ENCODE measurements at places on chromosomes 5 and 9. TPM values are rescaled to one million over a fixed set of nuclear protein-coding genes. Genes with fewer than 3 reads are reported as not detected.

GRCh38 chr5:35443803-35444595 is 173.7 kb upstream of the SPEF2 start:
- DNase-seq = peak; percentile 42

DNA sequence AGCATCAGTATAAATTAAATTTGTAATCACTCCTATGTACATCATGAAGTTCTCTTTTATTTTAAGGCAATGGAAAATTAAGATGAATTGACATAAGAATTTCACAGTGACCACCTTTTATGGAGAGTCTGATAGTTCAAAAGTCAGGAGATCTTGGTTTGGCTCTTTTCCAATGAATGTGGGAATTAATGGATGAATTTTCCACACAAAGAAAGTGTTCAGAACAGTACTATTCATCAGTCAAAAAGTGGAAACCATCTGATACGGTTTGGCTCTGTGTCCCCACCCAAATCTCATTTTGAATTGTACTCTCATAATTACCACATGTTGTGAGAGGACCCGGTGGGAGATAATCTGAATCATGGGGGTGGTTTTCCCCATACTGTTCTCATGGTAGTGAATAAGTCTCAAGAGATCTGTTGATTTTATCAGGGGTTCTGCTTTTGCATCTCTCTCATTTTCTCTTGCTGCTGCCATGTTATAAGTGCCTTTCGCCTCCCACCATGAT is 24.5 kb downstream of the CCDC125 start:
- DNase-seq = no peak

GRCh38 chr5:122362361-122362760 is 50.3 kb downstream of the SNCAIP start:
- DNase-seq = no peak

DNA sequence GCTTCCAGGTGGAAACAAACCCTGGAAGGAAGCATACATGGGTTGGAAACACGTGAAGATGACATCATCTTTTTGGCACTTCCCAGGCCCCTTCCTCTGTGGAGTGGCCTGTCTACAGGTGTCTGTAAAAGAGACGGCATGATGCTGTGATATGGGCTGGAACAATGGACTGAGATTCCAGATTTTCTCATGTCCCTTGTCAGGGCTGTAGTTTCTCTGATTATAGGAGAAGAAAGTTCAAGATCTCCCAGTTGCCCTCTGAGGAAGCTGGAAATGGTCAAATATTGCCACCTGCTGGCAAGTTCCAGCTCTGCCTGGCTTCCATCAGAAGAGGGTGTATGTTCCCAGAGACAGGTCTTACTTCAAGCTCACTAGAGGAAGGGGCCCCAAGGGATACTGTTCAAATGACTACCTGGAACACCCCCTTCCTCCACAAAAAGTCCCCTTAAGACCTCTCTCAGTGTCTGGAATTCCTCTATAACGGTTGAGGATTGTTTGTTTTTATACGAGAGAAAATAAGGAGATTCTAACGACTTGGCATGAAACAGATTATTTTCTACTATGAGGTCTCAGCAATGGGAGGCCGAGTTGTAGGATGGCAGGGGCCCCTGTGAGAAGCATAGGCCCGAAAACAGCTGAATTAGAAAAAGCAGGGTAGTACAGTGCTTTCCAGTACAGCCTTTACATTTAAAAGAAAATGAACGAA is 7.3 kb upstream of the ANXA6 start:
- DNase-seq = no peak

DNA sequence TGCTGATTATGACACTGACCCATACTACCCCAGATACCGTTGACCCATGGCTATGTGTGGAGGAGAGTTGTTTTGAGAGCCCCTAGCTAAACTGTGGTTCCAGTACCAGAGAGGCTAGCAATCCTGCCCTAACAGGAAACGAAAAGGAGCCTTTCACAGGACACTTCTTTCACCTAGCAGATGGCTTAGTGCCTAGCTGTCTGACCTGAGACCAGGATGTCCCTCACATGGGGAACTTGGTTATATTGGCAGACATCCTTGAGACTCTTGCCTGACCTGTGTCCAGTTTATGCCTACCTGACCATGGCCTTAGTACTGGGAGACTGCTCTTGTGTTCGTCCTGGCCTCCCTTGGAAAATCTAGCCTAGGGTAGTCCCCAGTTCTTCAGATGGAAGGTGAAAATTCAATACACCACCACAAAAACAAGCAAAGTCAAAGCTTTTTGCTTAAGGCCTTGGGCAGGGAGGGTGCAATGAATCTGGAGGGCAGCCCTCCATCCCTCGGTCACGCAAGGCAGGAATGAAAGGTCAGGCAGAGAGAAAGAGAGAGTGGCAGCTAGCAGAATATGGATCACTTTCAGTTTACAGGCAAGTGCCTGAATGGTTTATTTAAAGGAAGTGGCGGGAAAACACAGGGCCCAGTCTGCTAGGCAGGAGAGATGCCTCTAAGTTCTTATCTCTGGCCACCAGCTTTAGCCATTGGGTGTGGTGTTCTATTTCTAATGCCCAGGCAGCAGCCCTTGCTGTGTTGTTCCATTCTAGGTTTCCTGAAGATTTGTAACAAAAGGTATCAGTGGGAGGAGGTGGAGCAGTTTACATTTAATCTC is 16.4 kb upstream of the ZNF474 start:
- no peak for DNase-seq

DNA sequence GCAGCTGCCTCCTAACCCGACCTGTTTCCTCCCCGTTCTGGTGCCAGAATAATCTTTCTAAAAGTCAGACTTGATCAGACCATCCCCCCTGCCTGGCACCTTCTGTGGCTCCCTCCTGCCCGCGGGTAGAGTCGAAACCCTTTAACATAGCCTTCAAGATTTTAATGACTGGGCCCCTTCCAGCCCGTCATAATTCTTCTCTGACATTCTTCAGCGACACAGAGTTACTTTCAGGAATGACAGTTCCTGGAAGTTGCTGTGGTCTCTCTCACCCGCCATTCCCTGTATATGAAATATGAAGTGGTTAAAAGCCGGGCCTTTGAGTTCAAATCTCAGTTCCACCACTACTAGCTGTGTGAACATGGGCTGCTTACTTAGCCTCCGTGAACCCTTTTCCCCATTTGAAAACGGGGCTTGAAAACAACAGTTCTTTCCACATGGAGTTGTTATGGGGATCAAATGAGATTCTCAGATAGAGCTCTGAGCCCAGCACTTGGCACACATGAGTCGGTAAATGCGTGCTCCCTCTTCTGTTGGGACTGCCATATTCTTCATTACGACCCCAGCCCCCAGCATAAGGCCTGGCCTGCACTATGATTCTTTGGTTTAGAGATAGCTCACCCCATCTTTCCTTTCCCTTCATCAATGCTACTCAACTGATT is 737 bp downstream of the NANS start:
- no peak for DNase-seq

DNA sequence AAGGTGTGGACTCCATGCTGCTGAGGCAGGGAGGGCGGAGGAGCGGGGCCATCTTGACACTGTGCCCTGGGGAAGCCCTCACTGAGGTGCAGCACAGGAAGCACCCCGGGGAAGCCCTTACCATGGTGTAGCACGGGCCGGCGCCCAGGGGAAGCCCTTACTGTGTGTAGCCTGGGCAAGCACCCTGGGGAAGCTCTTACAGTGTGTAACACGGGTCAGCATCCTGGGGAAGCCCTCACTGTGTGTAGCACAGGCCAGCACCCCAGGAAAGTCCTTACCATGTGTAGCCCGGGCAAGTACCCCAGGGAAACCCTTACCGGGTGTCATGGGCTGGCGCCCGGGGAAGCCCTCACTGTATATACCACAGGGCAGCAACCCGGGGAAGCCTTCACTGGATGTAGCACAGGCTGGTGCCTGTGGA is 62.6 kb upstream of the ZNF354B start:
- DNase-seq = no peak

DNA sequence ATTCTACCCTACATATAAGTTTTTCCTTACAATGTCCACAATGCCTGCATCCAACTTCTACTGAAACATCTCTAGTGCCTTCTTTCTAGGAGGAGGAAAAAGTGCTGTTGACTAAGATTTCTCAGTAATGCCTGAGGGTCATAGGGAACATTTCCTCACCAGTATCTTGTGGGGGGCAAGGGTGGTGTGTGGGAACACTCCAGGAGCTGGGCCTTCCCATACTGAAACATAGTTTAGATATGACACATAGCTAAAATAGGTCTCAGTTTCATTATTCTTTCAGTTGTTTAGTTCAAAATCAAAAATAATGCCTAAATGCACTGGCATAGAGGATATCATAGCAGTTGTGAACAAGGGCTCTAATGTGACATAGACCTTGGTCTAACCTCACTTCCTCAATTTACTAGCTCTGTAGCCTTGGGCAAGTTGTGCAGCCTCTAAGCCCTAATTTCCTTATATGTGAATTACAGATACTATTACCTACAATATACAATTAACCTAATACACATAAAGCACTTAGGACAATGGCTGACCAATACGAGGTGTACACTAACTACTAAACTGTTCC is 66.1 kb downstream of the HAPLN1 start:
- no peak for DNase-seq

GRCh38 chr9:124297551-124297901 is 39.8 kb downstream of the NEK6 start:
- no peak for DNase-seq

DNA sequence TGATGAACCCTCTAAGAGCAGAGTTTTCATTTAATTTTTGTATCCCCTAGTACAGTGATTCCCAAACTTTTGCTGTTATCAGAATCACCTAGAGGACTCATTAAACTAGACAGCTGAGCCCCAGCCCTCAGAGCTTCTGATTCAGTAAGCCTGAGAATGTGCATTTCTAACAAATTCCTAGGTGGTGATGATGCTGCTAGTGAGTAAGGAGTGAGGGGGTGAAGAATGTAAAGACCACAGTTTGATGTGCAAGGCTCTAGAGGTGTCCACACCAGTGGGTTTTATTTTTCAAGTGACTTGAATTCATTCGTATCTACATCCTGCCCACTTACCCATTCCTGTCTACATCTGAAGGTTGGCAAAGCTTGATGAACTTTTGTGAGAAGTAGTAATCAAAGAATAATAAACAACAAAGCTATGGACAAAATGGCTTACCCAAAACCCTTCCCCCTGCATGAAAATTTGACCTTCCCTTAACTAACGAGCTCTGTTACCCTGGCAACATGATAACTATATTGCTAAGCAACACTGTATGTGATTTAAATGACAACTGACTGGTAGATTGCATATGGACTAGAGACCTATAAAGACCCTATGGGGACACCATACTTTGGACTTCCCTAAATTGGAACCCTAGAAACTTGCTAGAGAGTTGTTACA is 35.2 kb downstream of the DTWD2 start:
- DNase-seq = no peak

GRCh38 chr9:78694974-78695373 is 398.0 kb downstream of the PSAT1 start:
- no peak for DNase-seq

The PNPLA7 gene
- total RNA-seq = 18.1 TPM

The CREBRF gene
- total RNA-seq = 11.2 TPM

The FAM221B gene
- not detected for total RNA-seq

The CSF1R gene
- total RNA-seq = 51.2 TPM

The CEL gene
- total RNA-seq = 11,290 TPM

The AGXT2 gene
- not detected for total RNA-seq

The SPINK9 gene
- not detected for total RNA-seq

The ENTREP1 gene
- 2.7 TPM for total RNA-seq

The REXO4 gene
- total RNA-seq = 13.4 TPM
